ENCODE measurements at places on chromosomes 7 and 10.

DNA sequence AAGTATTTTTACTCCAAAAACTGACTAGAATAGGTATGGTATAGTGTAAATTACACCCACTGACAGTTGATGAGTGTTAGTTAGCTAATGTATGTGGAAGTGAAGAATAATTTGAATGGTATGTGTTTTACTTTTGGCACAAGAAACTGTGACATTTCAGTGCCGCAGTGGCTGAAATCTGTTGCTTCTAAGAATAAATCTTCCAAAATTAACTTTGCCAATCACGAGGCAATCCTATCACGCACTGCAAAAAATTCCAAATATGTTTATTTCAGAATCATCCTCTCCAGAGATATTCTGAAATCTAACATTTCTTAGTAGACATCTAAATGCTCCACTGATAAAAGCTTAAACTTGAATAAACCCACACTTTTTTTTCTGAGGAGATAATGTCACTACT is 61.2 kb downstream of the PCLO start:
- no peak for DNase-seq

GRCh38 chr10:77176232-77176631 is 461.4 kb downstream of the KCNMA1 start:
- no peak for DNase-seq

DNA sequence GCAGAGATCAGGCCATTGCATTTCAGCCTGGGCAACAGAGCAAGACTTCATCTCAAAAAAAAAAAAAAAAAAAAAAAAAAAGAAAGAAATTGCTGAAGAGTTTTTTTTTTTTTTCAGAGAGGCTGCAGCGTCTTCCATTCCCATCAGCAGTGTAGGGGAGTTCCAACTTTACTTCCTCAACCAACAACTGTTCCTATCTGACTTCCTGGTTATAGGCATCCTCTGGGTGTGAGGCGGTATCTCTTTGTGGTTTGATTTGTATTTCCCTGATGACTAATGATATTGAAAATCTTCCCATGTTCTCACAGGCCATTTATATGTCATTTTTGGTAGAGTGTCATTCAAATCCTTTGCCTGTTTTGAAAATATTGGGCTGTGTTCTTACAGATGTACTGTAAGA is 40.2 kb downstream of the PRTFDC1 start:
- no peak for DNase-seq

DNA sequence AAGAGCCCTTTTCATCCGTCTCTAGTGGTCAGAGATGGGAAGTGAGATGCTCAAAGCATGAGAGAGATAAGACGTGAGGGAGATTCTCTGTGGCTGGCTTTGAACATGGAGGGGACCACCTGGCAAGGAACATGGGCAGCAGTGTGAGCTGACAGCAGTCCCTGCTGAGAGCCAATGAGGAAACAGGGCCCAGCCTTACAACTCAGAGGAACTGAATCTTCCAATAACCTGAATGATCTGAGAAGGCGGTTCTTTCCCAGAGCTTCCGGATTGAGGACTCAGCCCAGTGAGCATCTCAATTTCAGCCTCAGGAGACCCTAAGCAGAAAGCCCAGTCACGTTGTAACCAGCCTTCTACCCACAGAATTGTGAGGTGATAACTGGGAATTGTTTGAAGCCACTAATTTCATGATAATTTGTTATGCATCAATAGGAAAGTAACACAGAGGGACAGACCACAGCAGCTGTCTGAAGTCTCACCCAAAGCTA is 33.9 kb upstream of the IKZF1 start:
- DNase-seq: no peak

DNA sequence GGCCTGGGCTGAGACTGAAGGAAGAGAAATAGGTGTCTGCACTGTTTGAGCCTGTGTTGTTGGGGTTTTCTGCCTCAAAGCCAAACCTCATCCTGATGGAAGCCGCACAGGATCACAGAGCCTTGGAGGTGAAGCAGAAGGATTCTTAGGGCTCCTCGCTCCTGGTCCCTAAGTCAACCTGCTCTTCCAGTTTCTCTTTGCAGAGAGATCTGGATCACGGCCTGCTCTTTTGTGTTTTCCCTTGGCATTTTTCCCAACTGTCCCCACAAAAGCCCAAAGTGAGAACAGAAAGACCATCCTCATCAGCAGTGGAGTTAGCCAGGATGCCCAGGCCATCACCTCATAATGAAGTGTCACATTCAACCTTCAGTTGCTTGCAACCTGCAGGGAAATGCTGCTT is 20.3 kb upstream of the PPIA start:
- no peak for DNase-seq

- DNase-seq: no peak
Measured at GRCh38 chr7:95669513-95669912, 73.2 kb upstream of the PDK4 start.

GRCh38 chr10:68301790-68302502 is 29.9 kb upstream of the HNRNPH3 start:
- peak; percentile 58 for DNase-seq

DNA sequence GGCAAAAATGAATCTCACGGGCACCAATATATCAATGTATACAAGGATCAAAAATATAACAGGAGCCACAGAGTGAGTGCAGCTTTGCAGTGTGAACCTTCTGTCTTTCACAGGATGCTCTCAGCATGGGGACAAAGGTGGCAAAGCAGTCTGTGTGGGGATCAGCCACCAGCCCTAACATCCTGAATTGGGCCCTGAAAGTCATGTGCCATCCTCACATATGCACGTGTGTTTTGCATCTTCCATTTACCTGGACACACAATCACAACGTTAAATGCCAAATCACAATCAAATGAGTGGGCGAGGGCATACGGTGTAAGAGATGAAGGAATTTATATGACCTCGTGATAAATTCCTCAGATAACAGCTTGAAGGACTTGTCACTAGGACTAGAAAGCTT is 6.5 kb downstream of the TAS2R16 start:
- no peak for DNase-seq

- no peak for DNase-seq
Measured at GRCh38 chr7:108263425-108263824, 133.3 kb upstream of the LAMB4 start.

DNA sequence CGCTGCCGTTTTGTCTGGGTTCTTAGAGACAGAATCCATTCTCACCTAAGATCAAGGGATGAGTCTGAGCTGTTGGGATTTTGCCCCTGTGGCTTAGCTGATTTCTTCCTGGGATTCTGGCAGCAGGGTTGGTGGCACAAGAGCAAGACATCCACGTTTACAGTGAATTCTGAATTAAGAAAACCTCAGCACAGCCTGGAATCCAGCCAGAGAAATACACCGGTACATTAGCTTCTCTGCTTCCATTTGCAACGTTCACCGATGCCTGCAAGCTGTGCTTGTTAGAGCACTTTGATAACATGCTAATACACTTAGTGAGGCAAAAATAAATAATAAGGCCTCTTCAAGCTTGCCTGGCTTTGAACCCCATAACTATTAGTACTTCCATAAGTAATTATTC is 569.8 kb downstream of the CALN1 start:
- DNase-seq: no peak

GRCh38 chr7:16880554-16880953 is 1.2 kb downstream of the AGR3 start:
- no peak for DNase-seq

DNA sequence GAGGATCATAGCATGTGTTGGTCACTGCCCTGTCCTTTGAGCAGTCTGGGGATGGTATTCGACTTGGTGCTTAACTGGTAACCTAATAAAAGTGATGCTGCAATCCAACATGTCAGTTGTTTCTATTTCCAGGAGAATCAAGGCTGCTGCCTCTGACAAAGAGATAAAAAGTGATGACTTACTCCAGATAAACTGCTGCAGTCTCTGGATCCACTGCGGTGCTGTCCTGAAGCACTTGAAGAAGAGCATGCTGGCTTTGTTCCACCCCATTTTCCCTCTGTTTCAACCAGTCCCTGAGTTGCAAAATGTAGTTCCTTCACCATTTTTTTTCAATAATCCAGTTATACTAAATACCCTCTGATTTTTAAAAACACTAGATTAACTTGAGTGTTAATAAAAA is 403.5 kb upstream of the ANKRD30A start:
- DNase-seq: no peak

- no peak for DNase-seq
Measured at GRCh38 chr10:93493162-93493561, 3.2 kb upstream of the CEP55 start.

DNA sequence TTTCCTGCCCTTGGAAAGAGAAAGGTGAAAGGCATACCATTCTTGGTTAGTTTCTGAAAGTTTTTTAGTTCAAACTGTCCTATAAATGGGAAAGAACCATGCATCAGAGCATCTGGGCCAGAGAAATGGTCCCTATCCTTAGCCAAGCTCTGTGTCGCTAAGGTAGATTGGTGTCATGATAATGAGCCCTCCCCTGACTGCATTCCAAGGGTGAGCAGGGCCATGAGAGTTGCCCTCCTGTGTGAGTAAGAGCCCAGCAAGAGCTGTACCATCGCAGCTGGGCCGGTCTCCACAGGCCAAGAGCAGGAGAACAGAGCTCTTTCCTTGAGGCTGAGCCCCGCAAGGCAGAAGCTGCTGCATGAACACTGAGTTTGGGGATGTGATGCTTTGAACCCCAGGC is 30.3 kb downstream of the GRB10 start:
- DNase-seq: no peak

DNA sequence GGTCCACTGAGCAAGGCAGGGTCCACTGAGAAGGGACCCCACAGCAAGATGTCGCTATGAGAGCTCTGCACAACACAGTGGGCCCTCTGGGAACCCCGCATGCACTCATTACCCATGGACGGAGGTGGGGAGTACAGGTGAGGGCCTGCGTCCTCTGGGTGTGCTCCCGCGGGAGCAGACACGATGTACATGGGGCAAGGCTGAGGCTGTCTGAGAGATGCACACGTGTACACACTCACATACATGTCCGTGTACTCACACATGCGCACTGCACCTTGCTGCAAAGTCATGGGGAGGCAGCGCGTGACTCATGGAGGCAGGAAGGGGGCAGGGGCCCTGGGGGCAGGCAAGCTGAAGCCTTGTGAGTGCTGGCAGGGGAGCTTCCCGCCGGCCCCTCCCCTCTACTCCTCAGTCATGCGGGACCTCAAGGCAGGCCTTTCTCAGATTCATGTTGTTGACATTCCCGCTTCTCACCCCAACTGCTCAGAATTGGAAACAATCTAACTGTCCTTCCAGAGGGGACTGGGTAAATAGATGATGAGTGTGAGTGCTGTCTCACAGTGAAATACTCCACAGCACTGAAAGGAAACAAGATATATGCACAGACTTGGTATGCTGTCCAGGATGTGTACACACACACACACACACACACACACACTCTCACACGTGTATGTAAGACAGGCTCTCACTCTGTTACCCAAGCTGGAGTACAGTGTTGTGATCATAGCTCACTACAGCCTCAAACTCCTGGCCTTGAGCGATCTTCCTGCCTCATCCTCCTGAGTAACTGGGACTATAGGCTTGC is 40.0 kb downstream of the GOLGA7B start:
- peak; percentile 94 for DNase-seq

- DNase-seq: no peak
Measured at GRCh38 chr10:61409157-61409556, 44.0 kb downstream of the TMEM26 start.

DNA sequence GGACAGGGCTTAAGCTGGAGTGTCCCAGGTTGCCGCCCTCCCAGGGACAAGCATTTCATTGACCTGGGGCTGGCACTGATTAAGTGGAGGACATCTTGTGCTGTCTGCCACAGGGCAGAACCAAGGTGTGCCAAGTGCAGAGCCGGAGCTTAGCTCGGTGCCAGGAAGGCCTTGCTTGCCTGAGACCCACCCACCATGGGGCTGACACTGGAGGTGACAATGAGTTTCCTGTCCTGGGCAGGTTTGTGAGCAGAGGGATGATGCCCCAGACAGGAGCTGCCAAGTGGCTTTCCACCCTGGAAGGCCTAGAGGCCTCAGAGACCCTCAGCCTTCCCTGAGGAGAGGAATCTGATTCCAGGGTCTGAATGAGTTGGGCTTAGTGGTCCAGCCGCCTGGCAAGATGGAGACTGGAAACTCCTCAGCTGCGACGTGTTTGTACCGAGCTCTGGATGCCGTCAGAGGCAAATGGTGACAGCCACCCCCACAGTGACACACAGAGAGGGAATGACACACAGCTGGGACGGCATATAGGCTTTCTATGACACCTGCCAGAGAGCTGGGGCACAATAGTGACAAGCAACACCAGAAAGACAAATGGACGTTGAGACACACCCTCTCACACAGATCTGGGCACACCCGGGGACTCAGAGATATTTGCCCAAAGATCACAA is 2.6 kb downstream of the ADCYAP1R1 start:
- no peak for DNase-seq

GRCh38 chr10:113038183-113038582 is 88.1 kb downstream of the TCF7L2 start:
- DNase-seq: no peak

- DNase-seq: no peak
Measured at GRCh38 chr7:23887660-23888059, 177.6 kb downstream of the STK31 start.

- DNase-seq: no peak
Measured at GRCh38 chr7:123230603-123231002, 30.8 kb upstream of the SLC13A1 start.

- no peak for DNase-seq
Measured at GRCh38 chr10:62744136-62744535, 60.4 kb upstream of the ADO start.

DNA sequence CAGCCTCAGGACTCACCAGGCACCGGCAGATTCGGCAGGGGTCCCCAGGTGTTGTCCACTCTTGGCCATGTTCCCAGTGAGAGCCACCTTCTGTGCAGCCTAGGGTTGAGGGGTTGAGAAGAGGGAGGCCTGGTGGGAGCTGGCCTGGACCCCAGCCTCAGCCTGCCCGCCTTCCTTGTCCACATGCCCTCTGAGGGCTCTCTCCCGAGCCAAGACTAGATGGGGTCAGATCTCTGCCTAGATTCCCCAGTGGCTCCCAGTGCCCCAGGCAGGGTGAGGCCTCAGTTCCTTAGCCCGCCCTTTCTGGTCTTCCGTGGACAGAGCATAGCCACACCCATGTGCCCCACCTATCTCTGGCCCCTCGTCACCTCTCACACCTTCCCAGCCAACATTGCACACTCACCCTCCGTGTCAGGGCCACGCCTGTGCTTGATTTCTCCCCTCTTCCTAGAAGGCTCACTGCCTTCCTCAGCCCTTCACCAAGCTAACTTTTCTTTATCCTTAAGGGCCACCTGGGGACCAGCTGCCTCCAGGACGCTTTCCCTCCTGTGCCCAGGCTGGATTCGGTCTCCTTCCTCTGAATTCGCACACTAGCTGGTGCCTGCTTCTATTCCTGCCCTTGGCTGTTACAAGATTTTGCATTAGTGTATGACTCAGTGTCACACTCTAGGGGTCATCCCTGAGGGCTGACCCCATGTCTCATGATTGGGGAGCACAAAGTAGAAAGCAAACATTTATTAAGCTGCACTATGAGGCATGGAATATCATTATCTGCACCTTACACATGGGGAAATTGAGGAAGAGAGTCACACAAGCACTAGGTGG is 7.5 kb downstream of the KCP start:
- DNase-seq: no peak

DNA sequence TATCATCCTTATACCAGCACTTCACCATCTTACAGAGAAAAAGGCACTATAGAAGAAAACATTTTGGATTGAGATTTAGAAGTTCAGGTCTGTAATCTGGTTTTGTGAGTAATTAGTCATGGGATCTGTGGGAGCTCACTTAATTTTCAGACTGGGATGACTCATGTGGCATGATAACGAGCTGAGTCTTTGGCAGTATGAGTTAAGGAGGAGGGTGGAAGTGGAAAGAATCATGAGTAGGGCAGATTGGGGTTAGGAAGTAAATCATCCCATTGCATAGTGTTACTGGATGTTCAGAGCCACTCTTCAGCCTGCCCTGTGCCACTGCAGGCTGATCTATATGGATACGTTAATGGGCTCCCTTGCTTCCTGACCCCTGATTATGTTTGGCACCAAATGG is 64.9 kb downstream of the ZNF92 start:
- DNase-seq: peak; percentile 57
